ENCODE measurements at places on chromosomes 3 and 15.

DNA sequence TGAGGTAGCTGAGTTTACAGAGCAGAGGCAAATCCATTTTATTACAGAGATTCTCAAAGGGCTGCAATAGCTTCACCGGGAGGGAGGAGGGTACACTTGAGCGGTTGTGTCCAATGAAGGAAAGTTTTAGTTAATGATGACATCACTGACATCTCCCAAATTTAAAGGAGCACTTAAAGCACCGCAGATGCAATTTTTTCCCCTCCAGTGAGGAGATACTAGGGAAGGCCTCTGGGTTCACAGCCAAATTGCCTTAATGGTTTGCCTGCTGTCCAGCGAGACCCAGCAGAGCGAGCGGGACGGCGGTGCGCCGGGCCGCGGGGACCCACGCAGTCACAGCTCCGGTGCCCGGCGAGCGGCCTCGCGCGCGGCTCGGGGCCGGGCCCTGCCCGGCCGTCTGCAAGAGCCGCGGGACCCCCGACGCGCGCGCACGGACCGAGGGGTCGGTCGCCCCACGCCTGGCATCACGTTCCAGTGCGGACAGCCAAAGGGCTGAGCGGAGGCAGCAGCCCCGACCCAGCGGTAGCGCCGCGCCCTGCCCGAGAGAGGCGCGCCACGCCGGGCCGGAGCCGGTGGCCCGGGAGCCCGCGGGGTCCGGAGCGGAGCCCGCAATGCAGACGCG, 160.5 kb upstream of the CHRNA7 start:
- DNase-seq, result no peak

GRCh38 chr15:77476995-77477394, 56.3 kb downstream of the HMG20A start:
- no peak for DNase-seq

DNA sequence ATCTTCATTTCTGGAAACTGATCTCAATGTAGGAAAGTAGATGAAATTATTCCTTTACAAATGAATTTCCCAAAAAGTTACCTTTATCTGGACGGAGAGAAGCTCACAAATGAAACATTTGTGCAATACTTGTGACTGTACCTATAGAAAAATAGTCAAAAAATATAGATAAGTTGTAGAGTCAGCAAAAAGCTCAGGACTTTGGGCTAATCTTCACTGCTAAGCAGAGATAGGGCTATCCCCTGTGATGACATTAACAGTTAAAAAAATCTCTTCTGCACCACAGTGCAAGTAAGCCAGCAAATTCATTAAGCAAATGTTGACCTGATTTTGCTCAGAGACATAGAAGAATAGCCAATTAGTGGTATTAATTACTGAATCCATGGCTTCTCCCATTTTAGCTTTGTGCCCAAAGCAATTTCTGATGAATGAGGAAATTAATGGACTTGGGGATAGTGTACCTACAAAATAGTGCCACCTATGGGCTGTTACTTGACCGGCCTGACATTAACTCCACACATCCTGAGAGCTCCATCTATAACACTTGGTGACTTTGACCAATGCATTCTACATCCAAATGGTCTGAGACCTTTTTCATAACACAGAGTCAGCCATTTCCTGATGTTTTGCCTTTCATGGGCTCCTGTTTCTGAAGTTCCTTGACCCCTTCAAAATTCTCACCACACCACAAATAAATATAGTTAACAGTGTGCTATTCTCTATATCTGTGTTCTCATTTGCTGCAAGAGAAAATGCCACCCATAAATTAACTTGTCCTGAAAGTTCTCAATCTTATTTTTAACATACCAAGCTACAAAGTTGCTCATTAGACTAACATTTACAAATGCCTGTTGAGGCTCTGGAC, 105.0 kb downstream of the SSR3 start:
- no peak for DNase-seq

DNA sequence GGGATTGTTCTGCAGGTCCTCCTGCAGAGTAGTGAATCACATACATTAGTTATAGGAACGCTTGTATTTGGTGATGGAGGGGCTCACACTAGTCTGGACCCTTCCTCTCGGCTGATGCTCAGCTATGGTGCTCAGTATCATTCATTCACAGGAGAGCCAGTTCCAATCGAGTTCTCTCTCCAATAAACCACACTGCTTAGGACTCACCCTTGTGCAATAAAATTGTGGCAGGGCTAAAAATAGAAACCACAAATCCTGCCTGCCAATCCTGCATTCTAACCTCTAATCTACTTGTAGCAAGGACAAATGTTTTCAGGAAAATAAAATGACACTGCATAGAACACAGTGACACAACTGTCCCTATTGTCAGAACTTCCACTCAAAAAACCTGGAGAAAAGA, 138.4 kb upstream of the TBL1XR1 start:
- DNase-seq, result no peak

DNA sequence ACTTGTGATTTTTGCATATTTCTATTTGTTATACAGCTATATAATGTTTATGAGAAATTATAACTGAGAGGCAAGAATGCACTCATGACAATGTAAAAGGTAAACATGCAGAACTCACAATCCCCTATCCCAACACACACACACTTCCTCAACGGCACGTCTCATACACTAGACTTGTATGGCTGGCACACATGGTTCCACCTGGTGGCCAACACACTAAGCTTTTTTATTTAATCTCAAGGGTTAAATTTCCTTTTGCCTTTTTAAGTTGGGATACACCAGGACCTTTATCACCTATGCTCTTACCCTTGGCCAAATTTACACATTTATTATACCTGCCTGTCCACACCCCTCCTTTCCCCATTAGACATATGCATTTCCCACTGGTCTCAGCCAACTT, 88.6 kb upstream of the PSMD6 start:
- no peak for DNase-seq

- DNase-seq, result no peak
Measured at GRCh38 chr15:28983432-28984311, 97.9 kb downstream of the APBA2 start.

DNA sequence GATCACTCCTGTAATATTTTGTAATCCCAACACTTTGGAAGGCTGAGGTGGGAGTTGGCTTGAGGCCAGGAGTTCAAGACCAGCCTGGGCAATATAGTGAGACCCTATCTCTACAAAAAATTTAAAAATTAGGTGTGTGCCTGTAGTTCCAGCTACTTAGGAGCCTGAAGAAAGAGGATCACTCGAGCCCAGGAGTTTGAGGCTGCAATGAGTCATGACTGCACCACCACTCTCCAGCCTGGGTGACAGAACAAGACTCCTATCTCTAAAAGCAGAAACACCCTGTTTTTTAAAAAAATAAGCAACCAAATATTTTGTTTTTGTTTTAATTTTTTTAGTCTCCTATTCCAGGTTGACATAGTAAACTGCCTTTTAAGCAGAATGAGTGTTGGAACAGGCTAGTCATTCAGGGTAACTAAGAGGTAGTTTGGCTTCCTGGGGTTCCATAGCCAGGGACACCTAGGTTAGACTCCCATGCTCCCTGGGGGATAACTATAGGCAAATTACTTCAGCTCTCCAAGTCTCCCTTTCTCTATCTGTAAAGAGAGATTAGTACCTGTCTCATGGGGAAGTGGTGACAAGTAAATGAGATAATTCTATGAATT, 114.6 kb upstream of the C15orf61 start:
- DNase-seq, result no peak

GRCh38 chr15:67829647-67830504, 4.6 kb downstream of the SKOR1 start:
- no peak for DNase-seq

DNA sequence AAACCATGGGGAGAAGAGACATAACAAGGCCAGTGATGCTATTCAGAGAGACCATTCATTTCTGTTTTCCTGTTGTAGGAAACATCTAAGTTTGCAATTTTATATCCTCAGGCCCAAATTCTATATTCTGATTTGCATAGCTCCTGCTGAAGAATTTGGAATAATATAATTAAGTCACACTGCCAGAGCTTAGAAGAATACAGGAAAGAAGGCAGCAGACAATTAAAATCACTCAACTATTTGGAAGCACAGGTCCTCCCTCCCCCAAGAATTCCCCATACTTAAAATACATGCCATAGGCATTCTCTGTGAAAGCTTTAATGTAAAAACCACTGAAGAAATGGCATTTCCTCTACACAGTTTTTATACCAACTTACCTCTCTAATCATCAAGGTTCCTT, 66.9 kb upstream of the SLC2A2 start:
- no peak for DNase-seq

DNA sequence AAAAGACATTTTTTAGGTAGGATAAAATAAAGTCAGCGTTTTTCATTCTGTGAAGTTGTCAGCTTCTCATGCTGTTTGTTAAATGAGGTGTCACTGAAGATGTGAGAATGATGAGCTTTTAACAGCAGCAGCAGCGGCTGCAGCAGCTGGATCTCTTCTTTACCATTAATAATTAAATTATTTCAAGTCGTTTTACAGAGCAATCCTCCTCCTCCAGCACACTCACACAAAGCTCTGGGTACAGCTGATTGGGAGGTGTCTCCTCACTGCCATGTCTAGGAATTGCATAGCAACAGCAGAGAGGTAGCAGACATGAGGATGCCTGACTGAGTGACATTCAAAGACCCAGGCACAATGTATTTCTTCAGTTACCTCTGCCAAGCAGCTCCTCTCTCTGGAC, 46.7 kb upstream of the PLAAT1 start:
- DNase-seq, result no peak

DNA sequence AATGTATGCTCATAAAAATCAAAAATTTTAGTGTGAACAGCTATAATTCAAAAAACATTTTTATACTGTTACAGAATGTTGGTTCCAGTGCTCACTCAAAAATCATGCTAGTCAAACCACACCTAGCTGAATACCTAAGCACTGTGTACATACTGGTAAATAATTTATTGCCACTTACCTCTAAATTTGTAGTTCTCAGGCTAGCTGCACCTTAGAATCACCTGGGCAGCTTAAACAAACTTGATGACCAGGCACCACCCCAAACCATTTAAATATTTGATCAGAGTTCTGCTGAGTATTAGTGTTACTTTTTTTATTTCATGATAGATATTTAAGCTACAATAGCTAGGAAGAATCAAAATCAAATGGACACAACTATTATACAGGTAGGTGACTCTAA, 32.3 kb upstream of the TMCO5A start:
- DNase-seq, result no peak

DNA sequence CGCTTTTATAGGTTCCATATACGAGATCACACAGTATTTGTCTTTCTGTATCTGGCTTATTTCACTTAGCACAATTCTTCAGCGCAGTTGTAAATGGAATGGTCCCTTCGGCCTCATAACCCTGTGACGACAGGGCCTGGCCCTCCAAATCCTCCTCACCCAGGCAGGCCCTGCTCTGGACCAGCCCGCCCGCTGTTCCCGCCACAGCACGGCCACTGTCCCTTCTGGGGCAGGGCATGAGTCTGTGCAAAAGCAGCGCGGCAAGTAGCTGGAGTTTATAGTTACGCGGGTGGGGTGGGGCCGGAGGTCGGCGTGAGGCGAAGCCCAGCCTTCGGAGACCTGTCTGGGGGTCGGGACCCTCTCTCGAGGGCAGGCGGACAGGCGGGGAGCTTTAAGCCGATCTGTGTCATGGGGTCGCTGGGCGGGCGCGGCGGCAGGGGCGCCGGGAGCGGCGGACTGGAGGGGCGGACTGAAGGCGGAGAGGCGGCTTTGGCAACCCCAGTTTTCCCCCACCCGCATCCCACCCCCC, 543 bp downstream of the ARPIN start:
- DNase-seq, result no peak

- DNase-seq, result no peak
Measured at GRCh38 chr3:144921710-144922109, 950.1 kb downstream of the DIPK2A start.

DNA sequence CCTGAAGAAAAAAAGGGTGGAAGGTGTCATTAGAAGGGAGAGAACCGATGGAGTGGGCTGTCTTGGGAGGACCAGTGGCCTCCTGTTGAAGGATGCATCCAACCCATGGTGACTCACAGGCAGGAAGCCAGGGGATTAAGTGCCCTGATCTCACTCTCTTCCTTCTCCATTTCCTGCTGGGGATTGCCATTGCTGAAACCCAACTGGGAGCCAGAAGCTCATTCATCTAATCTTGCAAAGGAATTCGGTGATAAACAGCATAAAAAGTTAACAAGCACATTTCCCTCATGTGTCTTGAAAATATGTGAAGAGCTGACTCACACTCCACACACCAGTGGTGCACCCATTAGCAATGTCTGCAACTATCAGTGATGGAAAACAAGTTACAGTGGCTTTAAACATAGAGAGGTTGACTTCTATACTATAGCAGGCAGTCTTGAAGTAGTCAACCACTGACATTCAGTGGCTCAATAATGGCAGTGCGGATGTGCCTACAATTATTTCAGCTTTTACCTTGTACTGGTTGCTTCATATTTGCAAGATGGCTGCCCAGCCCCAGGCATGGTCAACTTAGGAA, 12.8 kb upstream of the CSRNP1 start:
- DNase-seq, result no peak

- no peak for DNase-seq
Measured at GRCh38 chr3:37641556-37641955, 220.1 kb upstream of the CTDSPL start.

GRCh38 chr3:146511402-146512134, 32.8 kb downstream of the PLSCR1 start:
- no peak for DNase-seq

- no peak for DNase-seq
Measured at GRCh38 chr3:55243678-55244077, 243.4 kb downstream of the WNT5A start.

DNA sequence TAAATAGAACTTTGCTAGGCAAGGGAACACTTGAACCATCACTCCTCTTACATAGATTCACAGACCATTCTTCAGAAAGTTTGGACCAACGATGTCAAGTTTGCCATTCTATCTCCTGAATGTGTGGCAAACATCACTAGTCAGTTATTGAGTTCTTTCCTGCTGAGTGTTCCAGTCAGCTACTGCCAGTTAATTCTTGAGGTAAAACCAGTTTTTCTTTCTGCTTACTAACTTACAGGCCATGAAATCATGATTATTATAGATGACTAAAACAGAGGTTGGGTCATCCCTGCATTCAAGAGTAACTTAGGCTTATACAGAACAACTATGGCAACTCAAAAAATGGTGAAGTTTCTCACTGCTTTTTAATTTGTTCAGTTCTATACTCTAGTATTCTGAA, 88.2 kb downstream of the AP4E1 start:
- DNase-seq, result no peak

DNA sequence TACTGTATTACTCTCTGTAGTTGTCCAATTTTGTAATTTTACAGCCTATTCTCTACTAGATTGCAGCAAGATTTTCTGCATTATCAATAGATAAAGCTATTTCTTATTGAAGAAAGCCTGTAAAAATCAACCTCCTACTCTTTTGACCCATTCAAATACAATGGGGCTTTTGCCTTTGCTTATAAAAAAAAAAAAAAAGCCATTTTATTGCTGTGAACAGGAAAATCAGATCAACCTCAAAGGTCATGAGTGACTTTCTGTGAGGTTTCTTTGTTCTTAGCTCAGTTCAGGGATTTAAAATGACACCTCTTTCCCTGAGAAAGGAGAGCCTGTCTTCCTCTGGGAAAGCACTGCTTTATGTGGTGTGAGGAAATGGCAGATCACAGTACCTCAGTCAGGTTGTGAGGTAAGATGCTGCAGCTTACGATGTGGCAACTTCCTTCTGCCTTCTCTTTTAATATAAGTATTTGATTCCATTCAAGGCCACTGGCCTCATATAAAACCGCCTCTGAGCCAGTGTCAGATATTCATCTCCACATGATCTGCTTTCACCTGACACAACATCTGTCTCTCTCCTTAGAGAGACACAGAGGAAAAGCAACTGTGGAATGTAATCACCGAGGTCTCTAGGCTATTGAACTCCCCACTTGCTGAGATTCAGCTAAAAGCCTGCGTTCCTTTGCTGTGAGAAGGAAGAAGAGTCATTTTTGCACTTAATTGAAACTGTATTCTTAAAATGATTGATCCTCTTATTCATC, 161.5 kb upstream of the MB21D2 start:
- no peak for DNase-seq

- DNase-seq, result no peak
Measured at GRCh38 chr3:122993124-122993978, 34.2 kb downstream of the SEMA5B start.

Measured in activated CD4-positive, alpha-beta T cell treated with anti-CD3 and anti-CD28 coated beads for 24 hours (primary cell).